ENCODE measurements at places on chromosomes 5 and 9. TPM values are rescaled to one million over a fixed set of nuclear protein-coding genes. Genes with fewer than 3 reads are reported as not detected.
A peak's percentile ranks its signal among the peaks of the same experiment; 100 is the strongest.

- no peak for DNase-seq
- H3K27ac ChIP-seq, result no peak overlapping the region
- no peaks in the 10 kb centered on the region for H3K36me3 ChIP-seq
- no peak overlapping the region for H3K4me3 ChIP-seq
- no peaks in the 10 kb centered on the region for H3K27me3 ChIP-seq
These were observed 205.6 kb downstream of the TUSC1 start for GRCh38 chr9:25472681-25473080.

DNA sequence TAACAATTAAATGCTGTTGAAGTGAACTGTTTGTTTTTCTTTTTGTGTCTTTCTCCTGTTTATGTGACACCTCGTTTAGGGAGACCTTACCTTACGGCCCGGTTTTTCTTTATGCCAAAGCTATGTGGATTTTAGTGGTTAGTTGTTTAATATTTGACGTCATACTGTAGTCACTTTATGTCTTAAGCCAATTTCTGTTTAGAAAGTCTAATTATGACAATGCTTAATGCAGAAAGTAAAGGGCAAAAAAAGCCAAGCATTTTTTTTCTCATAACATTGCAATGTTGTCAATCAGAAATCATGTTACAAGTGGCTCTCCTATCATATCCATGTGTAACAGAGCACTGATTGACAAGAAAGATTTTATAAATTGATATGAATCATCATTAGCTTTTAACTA lies 442.5 kb upstream of the ARRDC3 start:
- H3K4me1 ChIP-seq, result no peaks in the 10 kb centered on the region
- no peak overlapping the region for H3K27ac ChIP-seq
- no peaks in the 10 kb centered on the region for H3K27me3 ChIP-seq
- no peak overlapping the region for H3K4me3 ChIP-seq

DNA sequence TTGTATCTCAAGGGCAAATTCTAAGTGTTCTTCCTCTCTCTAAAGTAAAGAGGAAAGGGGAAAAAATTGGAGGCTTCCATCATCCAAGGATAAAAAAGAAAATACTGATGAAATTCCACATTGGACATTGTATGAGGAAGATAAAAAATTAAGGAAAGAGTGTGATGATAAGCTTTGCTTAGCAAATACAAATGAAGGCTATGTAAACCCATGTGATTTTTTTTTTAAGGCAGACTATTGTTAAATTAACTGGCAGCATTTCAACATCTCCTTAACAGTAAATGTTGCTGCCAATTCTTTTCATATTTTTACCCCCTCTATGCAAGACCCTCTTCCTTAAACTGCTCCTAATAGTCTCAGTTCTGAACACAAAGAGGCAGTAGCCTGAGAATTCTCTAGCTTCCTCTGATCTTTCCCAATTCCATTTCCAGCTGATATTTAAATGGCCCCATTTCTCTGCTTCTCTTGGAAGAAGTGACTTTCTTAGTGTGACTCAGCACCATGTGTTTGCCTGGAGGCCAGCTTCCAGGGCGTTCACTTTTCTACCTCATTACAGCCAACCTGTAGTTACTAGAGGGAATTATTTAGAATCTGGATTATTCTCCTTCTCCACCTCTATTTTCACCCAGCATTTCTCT lies 159.7 kb downstream of the TLE1 start:
- H3K27ac ChIP-seq, result peak overlapping the region; percentile 30
- DNase-seq, result peak; percentile 72
- H3K4me3 ChIP-seq, result no peak overlapping the region
- no peaks in the 10 kb centered on the region for H3K4me1 ChIP-seq
- no peaks in the 10 kb centered on the region for H3K27me3 ChIP-seq
- no peaks in the 10 kb centered on the region for H3K36me3 ChIP-seq

DNA sequence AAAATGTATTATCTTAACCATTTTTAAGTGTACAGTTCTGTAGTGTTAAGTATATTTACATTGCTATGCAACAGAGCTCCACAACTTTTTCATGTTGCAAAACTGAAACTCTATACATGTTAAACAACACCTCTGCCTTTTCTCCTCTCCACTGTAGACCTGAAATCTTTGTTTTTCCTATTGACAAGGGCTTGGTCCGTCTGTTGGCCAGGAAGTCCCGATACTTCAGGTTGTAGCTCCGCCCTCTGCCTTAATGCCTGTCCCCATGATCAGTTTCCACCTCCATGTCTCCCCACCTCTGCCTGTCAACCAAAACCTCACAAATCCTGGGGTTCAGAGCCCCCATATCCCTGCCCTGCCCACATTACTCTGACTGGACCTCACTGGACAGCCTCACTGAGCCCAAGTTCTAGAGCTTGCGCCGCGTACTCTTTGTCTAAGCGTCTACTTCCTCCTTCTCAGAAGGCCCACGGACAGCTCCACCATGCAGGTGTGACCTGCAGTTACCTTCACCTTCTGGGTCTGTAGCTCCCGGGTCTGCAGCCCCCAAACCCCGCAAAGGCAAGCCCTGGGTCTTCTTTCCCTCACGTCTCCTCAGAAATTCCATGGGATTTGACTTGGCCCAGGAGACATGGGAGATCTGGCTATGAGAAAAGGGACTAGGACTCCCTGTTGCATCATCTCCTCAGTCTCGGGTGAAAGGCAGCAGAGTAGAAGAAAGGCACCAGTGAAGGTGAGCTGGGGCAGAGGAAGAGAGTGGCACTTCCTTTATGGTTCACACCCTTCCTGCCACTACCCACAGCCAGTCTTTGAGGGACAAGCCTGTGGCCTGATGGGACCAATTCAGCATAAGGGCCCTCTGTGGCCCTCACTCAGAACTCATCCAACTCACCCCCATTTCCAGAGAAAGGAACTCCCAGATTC lies 8.0 kb downstream of the GLIPR2 start:
- H3K4me3 ChIP-seq, result no peak overlapping the region
- no peak overlapping the region for H3K27ac ChIP-seq
- no peaks in the 10 kb centered on the region for H3K36me3 ChIP-seq
- peaks cover 64% of the 10 kb centered on the region for H3K4me1 ChIP-seq
- H3K27me3 ChIP-seq, result no peaks in the 10 kb centered on the region

GRCh38 chr9:95912773-95913172 lies 37.3 kb downstream of the ERCC6L2 start:
- H3K36me3 ChIP-seq, result peaks cover 12% of the 10 kb centered on the region
- H3K4me1 ChIP-seq, result no peaks in the 10 kb centered on the region
- no peak overlapping the region for H3K27ac ChIP-seq
- DNase-seq, result no peak

DNA sequence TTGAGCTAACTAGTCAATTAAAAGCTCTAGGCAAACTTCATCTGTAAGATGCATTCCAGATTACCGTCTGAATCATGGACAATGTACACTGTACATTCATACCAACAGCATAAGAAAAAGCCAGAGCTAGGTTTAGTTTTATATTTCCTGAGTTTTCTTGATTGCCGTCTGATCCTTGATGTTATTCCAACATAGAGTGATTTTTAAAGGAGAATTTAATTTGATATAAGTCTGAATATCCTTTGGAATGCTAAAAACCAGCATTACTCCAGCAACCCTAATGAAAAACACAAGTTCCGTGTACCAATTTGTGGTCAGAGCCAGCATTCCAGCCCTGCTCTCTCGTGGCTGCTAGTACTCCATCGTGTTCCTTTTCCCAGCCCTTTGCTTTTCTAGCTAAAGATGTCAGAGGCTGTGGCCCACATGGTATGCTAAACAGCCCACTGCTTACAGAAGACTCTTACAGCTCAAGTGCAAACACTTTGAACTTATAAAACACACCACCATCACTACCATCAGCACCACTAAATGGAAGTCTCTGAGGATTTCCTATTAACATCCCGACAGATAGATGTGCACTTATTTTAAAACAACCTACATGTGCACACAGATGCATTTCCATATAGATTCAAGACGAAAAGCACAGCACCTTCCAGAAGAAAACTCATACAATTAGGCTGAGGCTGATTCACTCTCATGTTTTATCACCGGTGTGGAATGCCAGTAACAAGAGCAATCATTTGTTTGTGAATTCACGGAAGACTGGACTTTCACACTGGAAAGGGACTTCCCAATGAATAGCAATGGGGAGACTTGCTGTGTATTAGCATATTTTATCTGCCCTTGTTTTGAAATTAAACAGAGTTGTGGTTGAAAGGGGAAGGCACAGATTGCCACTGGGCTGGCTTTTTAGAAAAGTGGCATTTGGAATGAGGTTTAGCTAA lies 246.9 kb upstream of the GAS1 start:
- H3K27me3 ChIP-seq, result no peaks in the 10 kb centered on the region
- DNase-seq, result no peak
- no peaks in the 10 kb centered on the region for H3K4me1 ChIP-seq
- no peaks in the 10 kb centered on the region for H3K36me3 ChIP-seq
- no peak overlapping the region for H3K27ac ChIP-seq
- H3K4me3 ChIP-seq, result no peak overlapping the region

DNA sequence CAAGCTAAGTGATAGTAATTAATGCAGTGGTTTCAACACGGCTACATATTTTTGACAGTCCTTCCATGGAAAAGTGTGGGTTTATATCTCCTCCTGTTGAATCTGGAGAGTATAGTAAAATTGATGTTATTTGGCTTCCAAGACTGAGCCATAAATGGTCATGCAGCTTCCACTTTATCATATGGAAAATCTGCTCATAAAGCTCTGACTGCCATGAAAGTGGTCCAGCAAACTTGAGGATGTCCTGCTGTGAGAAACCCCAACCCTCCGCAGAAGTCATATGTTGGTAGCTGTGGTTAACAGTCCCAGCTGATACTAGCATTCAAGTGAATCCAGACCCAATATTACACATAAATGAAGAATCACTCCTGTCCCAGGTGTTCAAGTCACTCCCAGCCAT lies 378.3 kb downstream of the KCTD16 start:
- H3K36me3 ChIP-seq, result no peaks in the 10 kb centered on the region
- no peaks in the 10 kb centered on the region for H3K4me1 ChIP-seq

- H3K4me1 ChIP-seq, result no peaks in the 10 kb centered on the region
- no peak overlapping the region for H3K4me3 ChIP-seq
- no peaks in the 10 kb centered on the region for H3K36me3 ChIP-seq
- no peak overlapping the region for H3K27ac ChIP-seq
These were observed 172.9 kb upstream of the NREP start for GRCh38 chr5:111929867-111930266.

GRCh38 chr9:82080265-82080664 lies 91.7 kb downstream of the SPATA31D1 start:
- H3K27me3 ChIP-seq, result no peaks in the 10 kb centered on the region
- H3K4me1 ChIP-seq, result no peaks in the 10 kb centered on the region
- no peak for DNase-seq
- no peak overlapping the region for H3K27ac ChIP-seq
- no peak overlapping the region for H3K4me3 ChIP-seq

GRCh38 chr5:93395971-93396379 lies 185.0 kb downstream of the NR2F1-AS1 start:
- DNase-seq, result no peak
- no peaks in the 10 kb centered on the region for H3K4me1 ChIP-seq
- H3K27me3 ChIP-seq, result no peaks in the 10 kb centered on the region
- no peak overlapping the region for H3K4me3 ChIP-seq

DNA sequence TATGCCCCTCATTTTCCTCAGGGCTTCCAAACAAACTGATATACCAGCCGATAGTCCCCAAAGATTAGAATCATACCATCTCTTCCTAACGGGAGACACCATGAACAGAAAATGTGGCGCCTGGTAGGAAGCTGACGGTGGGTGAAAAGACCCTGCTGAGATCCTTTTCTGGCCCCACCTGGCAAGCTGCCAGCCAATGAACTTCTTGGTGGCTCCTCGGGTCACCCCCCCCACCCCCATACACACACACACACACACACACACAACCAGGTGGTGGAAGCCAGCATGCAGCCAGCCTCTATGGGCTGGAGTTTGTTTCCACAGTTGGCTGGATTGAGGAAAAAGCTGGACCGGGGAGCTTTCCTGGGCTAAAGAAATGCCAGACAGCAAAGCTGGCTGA lies 4.8 kb upstream of the CCIN start:
- H3K27me3 ChIP-seq, result no peaks in the 10 kb centered on the region
- no peak for DNase-seq
- H3K36me3 ChIP-seq, result no peaks in the 10 kb centered on the region
- H3K27ac ChIP-seq, result peak overlapping the region; percentile 78
- H3K4me1 ChIP-seq, result peaks cover 34% of the 10 kb centered on the region
- H3K4me3 ChIP-seq, result no peak overlapping the region

DNA sequence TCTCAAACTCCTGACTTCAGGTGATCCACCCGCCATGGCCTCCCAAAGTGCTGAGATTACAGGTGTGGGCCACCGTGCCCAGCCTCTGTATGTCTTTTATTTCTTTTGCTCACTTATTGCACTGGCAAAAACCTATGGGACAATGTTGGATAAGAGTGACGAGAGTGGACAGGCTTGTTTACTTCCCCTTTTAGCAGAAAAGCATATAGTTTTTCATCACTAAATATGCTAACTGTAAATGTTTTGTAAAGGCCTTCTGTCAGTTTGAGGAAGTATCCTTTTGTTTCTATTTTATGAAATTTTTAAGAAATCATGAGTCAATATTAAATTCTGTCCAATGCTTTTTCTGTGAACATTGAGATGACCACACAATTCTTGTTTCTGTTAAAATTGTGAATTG lies 103.3 kb downstream of the AUH start:
- no peak overlapping the region for H3K4me3 ChIP-seq
- no peak for DNase-seq
- no peak overlapping the region for H3K27ac ChIP-seq
- no peaks in the 10 kb centered on the region for H3K36me3 ChIP-seq

GRCh38 chr9:135332979-135333748 lies 146.4 kb upstream of the PPP1R26 start:
- DNase-seq, result no peak
- no peak overlapping the region for H3K4me3 ChIP-seq
- H3K36me3 ChIP-seq, result no peaks in the 10 kb centered on the region

NDOR1 gene
- 6.6 TPM for total RNA-seq

URM1 gene
- total RNA-seq, result 34.0 TPM

TIMD4 gene
- not detected for total RNA-seq

CD14 gene
- 25.0 TPM for total RNA-seq

SEC61B gene
- total RNA-seq, result 53.1 TPM

Measured in right atrium auricular region (tissue), 2 donors.